ENCODE measurements at places on chromosomes 5 and 9. TPM values are rescaled to one million over a fixed set of nuclear protein-coding genes. Genes with fewer than 3 reads are reported as not detected.

DOCK8 gene
- 0.25 TPM for total RNA-seq

CD72 gene
- total RNA-seq, result 3.3 TPM

SLC6A3 gene
- total RNA-seq, result not detected

CD14 gene
- total RNA-seq, result 1.3 TPM

SIT1 gene
- total RNA-seq, result not detected

All from cardiac ventricle fibroblast (primary cell).